CD4-positive, alpha-beta T cell treated with Interleukin-1 beta for 1 hour (primary cell): ENCODE measurements at places on chromosomes 5 and 9.

DNA sequence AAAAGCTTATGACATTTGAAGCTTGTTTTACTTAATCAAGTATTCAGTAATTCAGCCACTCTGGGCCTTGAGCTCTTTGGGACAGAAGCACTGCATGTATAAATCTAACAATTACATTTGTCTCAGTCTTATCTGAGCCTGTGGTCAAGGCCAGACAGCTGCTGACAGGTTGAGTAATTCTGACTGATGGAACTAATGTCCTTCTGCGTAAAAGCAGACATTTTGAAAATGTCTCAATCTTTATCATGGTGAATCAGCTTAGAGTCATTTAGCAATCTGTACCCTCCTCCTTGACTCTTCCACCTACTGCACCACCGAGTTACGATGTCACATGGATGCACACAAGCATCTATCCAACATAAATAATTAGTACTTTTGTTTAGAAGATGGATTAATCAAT is 400.0 kb downstream of the ARRDC3 start:
- DNase-seq = no peak

DNA sequence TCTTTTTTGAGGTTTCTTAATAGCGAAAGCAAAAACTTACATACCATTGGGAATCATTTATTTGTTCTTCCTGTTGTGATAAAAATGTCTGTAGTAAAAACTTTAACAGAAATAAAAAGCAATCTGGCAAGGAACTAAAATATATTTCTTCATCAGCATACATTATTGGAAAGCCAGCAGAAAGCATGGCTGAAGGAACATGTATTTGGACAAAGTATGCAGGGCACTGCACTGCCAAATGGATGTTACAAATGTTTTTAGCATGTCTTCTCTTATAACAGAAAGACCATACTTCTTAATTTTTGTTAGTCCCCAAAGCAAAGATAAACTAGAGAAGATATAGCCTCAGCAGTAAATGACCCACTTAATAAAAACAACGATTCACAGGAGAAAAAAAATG is 80.5 kb downstream of the SMIM15 start:
- no peak for DNase-seq

GRCh38 chr5:83256091-83256780 is 178.9 kb downstream of the XRCC4 start:
- no peak for DNase-seq

DNA sequence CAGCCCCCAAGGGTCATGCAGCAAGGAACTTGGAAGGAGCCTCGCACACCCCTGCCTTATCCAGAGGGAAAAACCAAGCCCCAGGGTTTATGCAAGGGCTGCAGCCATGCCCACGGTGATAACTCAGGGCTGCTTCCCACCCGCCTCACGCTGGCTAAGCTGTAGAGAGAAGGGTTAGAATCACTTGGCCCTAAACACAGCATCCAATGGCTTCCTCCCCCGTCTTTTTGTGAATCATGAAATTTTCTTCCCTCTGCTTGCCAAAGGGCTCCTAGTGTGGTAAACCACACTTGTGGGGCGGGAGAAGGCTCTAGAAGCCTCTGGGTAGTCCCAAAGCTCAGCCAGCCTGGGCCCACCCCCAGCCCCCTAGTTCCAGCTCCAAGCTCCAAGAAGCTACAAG is 55.9 kb upstream of the ORM1 start:
- no peak for DNase-seq

GRCh38 chr9:136143215-136144001 is 24.7 kb upstream of the TMEM250 start:
- no peak for DNase-seq

DNA sequence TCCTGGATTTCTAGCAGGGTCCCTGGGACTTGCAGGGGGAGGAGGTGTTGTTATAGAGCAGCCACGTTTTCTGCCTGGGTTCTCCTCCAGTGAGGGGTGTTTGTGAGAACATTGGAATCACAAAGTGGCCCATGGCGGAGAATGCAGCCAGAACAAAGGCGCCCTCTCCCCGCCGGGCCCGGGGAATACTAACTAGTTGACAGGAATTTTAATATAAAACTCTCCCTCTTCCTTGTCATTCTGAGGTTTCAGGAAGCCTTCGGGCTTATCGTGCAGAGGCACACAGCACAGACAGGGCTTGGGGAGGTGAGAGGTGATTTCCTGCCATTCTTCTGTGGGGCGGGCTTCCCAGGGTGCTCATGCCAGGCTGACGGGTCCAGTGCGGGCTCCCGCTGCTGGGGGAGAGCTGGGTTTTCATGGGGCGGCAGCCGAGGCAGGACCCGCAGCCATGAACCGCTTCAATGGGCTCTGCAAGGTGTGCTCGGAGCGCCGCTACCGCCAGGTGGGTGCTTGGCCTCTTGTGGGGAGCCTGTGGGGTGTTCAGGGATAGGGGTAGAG is 37.7 kb downstream of the RGS3 start:
- no peak for DNase-seq

- no peak for DNase-seq
Observed at GRCh38 chr5:169072233-169072632, 228.7 kb downstream of the SLIT3 start.

DNA sequence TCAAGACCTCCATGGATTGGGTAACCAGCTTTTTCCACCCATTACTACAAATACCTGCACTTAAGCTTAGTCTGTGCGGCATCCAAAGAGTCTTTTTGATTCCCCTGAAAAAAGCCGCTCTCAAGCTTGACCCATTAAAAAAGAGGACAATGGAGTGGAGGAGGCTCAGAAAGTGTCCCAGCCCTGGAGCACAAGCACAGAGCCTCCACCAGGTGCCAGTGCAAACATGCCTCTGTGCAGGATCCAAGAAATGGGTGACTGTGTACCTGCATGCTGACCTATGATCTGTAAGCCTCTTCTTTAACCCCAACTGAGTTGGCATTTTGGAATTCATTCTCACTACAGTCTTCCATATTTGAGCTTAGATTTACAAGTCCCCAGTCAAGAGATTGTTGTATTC is 168.3 kb upstream of the TLE4 start:
- DNase-seq = peak; percentile 2
